ENCODE measurements at places on chromosomes 12 and 14. TPM values are rescaled to one million over a fixed set of nuclear protein-coding genes. Genes with fewer than 3 reads are reported as not detected.

AKAP6 gene
- 24.7 TPM for total RNA-seq

KRT6C gene
- not detected for total RNA-seq

SLC35F4 gene
- not detected for total RNA-seq

DNA sequence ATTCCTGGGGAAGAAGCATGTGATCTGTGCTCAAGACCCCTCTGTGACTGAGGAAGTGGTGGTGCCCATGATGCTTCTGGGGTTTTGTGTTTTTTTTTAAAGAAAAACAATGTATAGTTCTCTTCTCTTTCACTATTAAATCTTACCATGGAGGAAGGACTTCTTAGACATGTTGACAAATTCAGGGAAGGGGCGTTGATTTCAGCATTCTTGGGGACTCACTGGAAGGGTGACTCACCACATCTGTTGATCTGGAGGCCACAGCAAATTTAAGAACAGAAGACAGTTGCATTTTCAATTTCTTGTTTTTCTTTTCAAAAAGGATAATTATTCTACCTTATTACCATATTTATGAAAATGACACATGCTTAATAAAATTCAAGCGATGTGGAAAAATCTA lies 152.9 kb upstream of the RTL1 start:
- H3K27ac ChIP-seq: no peak overlapping the region
- H3K4me1 ChIP-seq: no peaks in the 10 kb centered on the region
- no peaks in the 10 kb centered on the region for H3K36me3 ChIP-seq
- no peak for DNase-seq
- H3K27me3 ChIP-seq: no peaks in the 10 kb centered on the region

DNA sequence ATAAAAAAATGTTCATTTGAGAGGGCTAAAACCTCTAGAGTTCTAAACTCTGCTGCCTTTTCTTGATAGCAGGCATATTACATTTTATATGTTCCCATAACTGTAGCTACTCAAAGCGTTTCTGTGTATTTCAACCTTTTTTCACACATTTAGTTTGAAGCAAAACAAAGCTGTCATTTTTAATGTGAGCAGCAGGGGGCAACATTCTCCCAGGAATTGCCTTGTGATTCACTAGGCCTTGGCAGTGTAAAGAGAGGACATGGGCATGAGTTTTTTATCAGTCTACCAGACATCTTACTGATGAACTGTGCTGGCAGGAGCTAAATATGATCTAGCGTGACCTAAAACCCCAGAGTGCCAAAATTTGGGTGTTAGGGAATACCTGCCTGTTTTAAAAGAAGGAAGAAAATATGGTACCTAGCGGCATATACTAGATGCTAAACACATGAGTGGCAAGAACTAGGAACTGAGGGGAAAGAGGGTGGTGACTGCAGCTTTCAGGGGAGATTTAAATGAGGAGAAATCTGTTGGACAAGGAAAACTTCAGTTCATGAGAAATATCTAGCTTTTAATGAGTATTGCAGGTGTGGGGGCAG lies 65.3 kb downstream of the IFT43 start:
- H3K4me1 ChIP-seq: no peaks in the 10 kb centered on the region
- no peak overlapping the region for H3K27ac ChIP-seq
- H3K4me3 ChIP-seq: no peak overlapping the region

DNA sequence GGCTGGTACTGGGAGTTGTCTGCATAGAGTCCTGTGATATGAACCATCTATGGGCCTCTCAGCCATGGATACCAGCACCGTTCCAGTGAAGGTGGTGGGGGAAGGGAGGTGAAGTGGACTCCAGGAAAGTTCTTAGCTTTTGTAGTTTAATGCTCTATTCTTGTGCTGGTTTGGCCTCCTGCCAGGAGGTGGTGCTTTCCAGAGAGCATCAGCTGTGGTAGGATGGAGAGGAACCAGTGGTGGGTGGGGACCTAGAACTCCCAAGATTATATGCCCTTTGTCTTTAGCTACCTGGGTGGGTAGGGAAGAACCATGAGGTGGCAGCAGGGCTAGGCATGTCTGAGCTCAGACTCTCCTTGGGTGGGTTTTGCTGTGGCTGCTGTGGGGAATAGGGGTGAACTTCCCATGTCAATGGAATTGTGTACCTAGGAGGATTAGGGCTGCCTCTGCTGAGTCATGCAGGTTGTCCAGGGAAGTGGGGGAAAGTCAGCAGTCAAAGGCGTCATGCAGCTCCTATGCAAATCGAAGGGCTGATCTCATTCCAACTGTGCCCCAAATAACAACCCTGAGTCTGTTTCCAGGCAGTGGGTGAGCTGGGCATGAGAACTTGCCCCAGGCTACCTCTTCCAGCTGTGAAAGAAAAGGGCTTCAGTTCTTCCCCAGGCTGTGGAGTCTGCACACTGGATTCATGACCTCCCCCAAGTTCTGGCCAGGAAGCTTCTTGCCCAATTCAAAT lies 14.2 kb downstream of the GZMH start:
- no peaks in the 10 kb centered on the region for H3K36me3 ChIP-seq
- DNase-seq: no peak
- no peaks in the 10 kb centered on the region for H3K4me1 ChIP-seq
- no peak overlapping the region for H3K4me3 ChIP-seq
- no peak overlapping the region for H3K27ac ChIP-seq

DNA sequence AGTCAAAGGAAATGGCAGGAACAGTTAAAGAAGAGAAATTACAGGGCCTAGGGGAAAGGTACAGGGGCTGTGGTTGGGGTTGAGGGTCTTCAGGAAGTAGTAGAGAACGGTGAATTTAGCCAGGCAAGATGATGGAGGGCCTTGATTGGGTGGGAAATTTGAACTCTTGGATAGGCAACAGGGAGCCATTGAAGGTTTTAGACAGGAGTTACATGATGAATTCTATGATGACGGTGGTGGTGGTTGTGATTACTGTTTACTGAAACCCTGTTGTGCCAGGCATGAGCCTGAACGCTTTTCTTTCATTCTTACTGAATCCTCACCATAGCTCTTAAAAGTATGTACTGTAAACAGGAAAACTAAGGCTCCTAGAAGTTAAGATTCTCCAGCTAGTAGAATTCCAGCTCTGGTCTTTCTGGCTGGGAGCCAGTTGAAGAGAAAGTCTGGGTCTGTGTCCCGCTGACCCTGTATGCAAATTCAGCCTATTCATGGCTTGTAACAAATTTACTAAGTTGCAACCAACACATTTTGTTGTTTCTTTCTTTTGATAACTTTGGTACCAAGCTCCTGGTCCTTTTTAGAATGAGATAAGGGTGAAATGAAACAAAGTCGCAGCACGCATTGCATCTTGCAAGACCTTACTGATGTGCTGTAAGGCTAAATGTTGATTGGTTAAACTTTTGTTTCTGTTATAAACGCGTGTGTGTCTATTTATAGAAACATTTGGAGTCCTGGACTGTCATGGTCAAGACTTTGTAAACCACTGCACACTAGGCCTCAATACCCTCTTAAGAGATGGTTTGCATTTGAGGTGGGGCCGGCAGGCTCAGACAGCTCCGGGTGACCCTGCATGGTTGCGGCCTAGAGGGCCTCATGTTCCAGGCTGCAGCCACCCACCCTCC lies 6.0 kb downstream of the ORAI1 start:
- H3K27ac ChIP-seq: no peak overlapping the region
- peaks cover 5% of the 10 kb centered on the region for H3K4me1 ChIP-seq
- H3K27me3 ChIP-seq: no peaks in the 10 kb centered on the region
- H3K36me3 ChIP-seq: no peaks in the 10 kb centered on the region
- no peak overlapping the region for H3K4me3 ChIP-seq
- no peak for DNase-seq

GRCh38 chr12:39831587-39832315 lies 212.1 kb upstream of the ABCD2 start:
- H3K4me3 ChIP-seq: no peak overlapping the region
- H3K4me1 ChIP-seq: peaks cover 10% of the 10 kb centered on the region
- peak overlapping the region; percentile 10 for H3K27ac ChIP-seq
- no peaks in the 10 kb centered on the region for H3K27me3 ChIP-seq

Data from adrenal gland (tissue), 19 donors.